Epithelial cell of prostate (primary cell): ENCODE measurements at places on chromosomes 16 and 17.

- DNase-seq, result no peak
Measured at GRCh38 chr17:80352991-80353665, 61.8 kb upstream of the ENDOV start.

DNA sequence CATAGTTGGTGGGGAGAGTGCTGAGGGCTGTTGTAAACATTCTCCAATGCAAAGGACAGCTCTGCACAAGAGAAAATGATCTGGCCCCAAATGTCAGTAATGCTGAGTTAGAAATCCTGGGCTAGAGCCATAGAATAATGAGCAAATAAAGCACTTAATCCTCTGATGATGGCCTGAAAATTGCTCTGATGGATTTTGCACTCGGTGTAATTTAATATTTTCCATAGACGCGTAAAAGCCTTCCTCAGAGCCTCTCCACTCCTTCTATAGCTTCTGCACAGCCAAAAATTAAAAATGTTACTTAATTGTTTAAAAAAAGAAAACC is 23.7 kb downstream of the FAM20A start:
- no peak for DNase-seq

DNA sequence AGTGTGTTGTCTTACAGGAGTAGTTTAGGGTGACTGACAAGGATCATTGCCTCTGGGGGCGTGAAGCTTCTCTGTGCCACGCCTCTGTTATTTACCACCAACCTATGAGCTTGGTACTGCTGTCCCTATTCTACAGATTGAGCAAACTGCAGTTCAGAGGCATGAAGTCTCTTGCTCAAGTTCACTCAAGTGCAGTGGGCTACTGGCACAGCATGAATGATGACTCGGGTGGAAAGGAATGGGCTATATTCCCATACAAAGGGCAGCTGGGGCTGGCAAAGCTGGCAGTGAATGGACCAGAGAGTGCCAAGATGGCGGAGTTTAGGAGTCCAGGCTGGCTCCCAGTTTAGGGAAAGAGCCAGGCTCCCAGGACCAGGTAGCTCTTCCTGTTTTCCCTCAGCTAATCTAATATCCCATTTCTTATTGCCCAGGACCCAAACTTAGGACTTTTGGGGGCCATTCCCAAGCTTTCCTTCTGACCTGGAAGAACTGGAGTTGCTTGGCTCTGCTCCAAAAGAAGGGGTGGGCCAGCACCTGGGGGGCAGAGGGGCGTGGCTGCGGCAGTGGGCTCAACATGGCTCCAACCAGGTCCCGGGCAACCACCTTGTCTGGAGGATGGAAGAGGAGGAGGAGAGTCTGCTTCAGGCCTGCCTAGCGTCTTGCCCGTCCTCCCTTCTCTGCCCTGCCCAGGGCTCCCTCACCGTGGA is 12.9 kb downstream of the PLK1 start:
- no peak for DNase-seq

- no peak for DNase-seq
Measured at GRCh38 chr16:73610160-73610559, 562.2 kb upstream of the ZFHX3 start.

DNA sequence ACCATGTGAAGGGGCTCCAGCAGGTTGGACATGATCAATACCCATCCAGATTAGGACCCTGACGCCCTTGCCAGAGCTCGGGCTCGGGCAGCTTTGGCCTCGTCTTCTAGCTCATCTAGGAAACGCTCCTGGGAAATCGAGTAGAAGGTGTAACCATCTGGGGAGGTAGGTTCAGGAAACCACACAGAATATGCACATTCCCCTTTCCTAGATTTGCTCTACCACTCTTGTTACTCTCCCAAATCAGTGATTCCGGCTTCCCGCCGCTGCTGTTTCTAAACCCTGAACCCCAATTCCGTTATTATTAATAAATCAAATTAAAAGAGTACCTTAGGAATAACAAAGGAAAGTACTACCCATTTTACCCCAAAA is 507 bp downstream of the COA3 start:
- no peak for DNase-seq

- DNase-seq, result no peak
Measured at GRCh38 chr17:13599864-13600263, 1.9 kb downstream of the HS3ST3A1 start.

GRCh38 chr16:52676959-52677358 is 130.0 kb upstream of the TOX3 start:
- no peak for DNase-seq

DNA sequence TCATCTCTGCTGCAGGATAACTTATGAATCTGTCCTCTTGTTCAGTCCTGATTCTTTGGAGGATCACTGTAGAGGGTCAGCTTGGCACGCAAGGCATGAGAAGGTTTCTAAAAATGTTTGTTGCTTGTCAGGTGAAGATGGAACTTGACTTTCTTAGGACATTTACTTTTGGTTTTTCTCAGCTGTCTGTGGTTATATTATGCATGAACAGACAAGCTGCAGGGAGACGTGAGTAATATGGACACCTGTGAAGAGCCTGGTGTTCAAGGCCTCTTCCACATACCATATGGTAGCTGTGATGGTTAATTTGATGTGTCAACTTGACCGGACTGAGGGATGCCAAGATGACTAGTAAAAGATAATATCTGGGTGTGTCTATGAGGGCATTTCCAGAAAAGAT is 270.2 kb upstream of the CPHXL start:
- peak; percentile 94 for DNase-seq

GRCh38 chr17:74567397-74567796 is at the start of gene CD300H:
CD300H (minus strand) TSS chr17:74567509.
- no peak for DNase-seq

- no peak for DNase-seq
Measured at GRCh38 chr16:84138824-84139627, 6.0 kb downstream of the HSDL1 start.

DNA sequence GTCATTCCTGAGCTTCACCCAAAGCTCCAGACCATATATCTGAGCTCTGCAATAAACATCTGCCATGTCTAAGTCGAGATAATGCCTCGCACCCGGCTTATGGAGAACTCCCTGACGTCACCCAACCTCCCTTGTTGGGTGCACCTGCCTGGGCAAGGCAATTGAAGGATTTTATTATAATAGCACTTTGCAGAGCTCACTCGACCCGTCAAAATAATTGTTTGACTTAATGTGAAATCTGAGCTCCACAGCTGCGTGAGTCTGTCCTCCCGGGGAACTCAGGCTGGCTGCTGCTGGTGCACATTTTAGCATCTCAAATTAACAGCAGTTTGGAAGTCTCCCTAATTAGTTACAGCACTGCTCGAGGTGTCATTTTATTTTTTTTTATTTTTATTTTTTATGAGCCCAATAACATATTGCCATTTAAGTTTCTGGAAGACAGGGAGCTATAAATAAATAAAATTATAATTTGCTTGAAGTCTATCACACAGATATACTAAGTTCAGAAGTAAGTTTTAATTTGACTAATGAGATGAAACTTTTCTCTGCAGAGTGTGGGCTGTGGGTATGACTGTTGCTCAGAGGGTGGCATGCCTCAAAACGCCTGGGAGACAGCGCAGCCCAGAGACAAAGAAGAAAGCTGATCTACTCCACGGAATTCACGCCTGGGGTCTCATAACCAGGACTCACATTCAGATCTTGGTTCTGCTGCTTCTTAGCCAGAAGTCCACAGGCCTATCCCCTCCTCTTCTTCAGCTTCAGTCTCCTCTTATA is 401.4 kb upstream of the C16orf82 start:
- no peak for DNase-seq
